ENCODE measurements at places on chromosomes 1 and 21.

GRCh38 chr1:17958704-17959103, 148.9 kb upstream of the IGSF21 start:
- H3K4me1 ChIP-seq: no peaks in the 10 kb centered on the region
- no peak overlapping the region for H3K27ac ChIP-seq
- no peak for DNase-seq
- no peaks in the 10 kb centered on the region for H3K36me3 ChIP-seq

DNA sequence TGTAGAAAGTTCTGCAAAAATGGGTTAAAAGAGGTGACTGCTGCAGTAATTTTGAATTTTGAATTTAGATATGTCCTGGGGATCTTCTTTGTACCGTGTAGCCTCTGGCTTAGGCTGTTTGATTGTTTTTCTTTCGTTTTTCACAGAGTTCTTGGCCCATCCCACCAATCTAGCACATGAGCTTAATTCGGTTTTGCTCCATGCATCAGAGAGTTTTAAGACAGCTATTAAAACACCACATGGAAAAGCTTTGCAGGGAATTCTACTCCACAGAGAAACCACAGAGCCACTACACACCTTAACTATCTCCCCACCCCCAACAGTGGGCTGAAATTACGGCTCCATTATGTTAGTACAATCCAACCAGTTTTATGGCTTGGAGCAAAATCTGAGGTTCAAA, 25.5 kb downstream of the SPAG17 start:
- H3K27me3 ChIP-seq: no peaks in the 10 kb centered on the region
- H3K27ac ChIP-seq: no peak overlapping the region

DNA sequence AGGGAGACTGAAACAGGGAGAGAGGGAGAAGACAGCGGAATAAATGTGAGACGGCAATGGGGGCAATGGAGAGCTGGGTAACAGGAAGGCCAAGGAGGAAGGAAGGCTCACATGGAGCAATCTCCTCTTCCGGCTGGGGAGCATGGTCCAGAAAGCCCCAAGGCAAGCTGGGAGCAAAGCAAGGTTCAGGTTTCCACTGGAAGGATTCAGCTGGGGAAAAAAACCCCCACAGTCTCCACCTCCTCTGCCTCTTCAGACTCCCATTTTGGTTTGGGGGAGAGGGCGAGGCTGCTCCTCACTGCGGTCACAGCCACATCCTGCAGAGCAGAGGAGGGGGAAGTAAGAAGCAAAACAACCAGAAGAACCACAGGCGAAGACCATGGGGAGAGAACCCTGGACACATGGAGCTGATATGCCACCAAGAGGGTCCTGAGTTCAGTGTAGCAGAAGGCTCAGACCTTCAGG, 650 bp downstream of the TNFAIP8L2 start:
- no peaks in the 10 kb centered on the region for H3K27me3 ChIP-seq
- no peaks in the 10 kb centered on the region for H3K36me3 ChIP-seq
- H3K4me1 ChIP-seq: no peaks in the 10 kb centered on the region
- DNase-seq: no peak
- no peak overlapping the region for H3K4me3 ChIP-seq
- H3K27ac ChIP-seq: no peak overlapping the region

GRCh38 chr1:216944864-216945510, 221.8 kb upstream of the ESRRG start:
- no peak overlapping the region for H3K27ac ChIP-seq
- no peaks in the 10 kb centered on the region for H3K27me3 ChIP-seq
- no peak for DNase-seq
- no peaks in the 10 kb centered on the region for H3K4me1 ChIP-seq

DNA sequence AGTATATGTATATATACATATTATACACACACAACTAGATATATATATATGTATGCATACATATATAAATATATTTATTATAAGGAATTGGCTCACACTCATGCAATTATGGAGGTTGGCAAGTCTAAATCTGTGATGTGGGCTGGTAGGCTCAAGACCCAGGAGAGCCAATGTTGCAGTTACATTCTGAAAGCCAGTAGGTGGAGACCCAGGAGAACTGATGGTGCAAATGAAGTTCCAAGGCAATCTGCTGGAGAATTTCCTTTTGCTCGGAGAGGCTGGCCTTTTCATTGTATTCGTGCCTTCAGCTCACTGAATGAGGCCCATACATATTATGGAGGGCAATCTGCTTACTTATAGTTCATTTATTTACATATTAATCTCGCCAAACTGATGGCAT, 9.4 kb downstream of the IVL start:
- DNase-seq: peak; percentile 46
- no peaks in the 10 kb centered on the region for H3K36me3 ChIP-seq
- H3K4me1 ChIP-seq: no peaks in the 10 kb centered on the region

GRCh38 chr21:36901575-36901974, 64.9 kb downstream of the HLCS start:
- no peaks in the 10 kb centered on the region for H3K4me1 ChIP-seq
- no peak for DNase-seq
- no peaks in the 10 kb centered on the region for H3K27me3 ChIP-seq
- H3K4me3 ChIP-seq: no peak overlapping the region
- no peaks in the 10 kb centered on the region for H3K36me3 ChIP-seq
- H3K27ac ChIP-seq: no peak overlapping the region

- H3K27me3 ChIP-seq: peaks cover 44% of the 10 kb centered on the region
- H3K27ac ChIP-seq: peak within 1 kb of the TSS; percentile 25
- peaks cover 8% of the 10 kb centered on the region for H3K4me1 ChIP-seq
- peak; percentile 89 for DNase-seq
Measured at GRCh38 chr1:72282271-72283021, at the start of gene NEGR1. NEGR1 (minus strand) TSS chr1:72282539.

All from MM.1S (cell line).